Stimulated activated CD4-positive, alpha-beta T cell treated with anti-CD3 and anti-CD28 coated beads, Interleukin-4, amount 100 ng/mL, for 48 hours (primary cell): ENCODE measurements at places on chromosomes 3 and 15.

- DNase-seq: no peak
Observed at GRCh38 chr15:86917361-86917671, 837.6 kb downstream of the AGBL1 start.

GRCh38 chr3:123586968-123587367, 2.1 kb upstream of the HACD2 start:
- DNase-seq: no peak

- DNase-seq: no peak
Observed at GRCh38 chr3:153619268-153619667, 457.2 kb downstream of the RAP2B start.

DNA sequence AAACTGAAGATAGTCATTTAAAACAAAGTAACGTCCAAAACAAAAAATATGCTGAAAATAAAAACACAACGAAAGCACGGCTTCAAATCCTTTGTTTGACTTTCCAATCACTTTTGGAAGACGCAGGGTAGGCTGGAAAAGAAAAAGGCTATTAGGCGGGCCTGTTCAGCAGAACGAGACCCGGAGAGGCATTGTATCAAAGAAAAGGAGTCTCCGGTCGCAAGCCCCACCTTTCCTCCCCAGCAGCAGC, 691 bp downstream of the SENP7 start:
- no peak for DNase-seq

DNA sequence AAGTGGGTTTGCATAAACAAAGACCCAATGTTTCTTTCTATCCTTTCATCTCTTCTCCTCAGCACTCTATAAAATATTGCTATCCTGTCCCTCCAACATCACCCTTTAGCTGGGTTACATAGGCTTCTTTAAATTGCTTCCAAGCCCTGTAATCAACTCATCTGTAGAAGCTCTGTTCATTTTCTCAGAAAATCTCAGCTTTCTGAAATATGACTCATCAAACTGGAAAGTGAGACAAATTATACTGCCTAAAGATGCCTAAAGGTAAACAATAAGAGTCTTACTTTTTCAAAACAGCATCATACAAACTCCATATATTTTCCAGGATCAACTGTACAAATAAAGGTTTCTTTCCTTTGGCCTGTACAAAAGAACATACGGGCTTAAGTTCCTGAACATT, 33.8 kb downstream of the EFL1 start:
- DNase-seq: no peak
